ENCODE measurements at places on chromosomes 11 and 22.

DNA sequence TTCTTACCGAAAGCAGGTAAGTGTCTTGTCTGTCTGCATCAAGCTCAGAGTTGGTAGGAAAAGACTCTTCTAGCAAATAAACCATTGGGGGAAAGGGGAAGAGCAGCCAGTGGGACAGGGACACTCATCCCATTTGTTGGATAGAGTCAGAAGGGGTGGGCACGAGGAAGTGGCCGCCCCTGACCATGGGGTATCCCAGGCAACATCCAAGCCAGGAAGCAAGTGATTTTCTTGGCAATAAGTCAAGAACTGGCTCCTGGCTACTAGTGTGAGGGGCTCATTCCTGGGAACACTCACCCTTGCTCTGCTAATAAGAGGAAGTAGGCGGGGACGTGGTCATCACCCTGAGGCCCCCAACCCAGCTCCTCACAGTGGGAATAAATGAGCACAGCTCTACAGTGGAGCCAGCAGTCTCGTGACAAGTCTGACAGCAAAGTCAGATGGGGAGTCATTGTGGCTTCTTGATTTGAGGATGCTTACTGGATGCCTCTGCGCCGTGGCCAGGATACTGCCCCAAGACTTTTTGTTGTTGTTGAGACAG is 6.7 kb downstream of the SLC25A18 start:
- DNase-seq = no peak

GRCh38 chr22:44468973-44469372 is 29.1 kb downstream of the RTL6 start:
- DNase-seq = no peak

- no peak for DNase-seq
These were observed 41.3 kb downstream of the XKR3 start for GRCh38 chr22:16783930-16784354.

DNA sequence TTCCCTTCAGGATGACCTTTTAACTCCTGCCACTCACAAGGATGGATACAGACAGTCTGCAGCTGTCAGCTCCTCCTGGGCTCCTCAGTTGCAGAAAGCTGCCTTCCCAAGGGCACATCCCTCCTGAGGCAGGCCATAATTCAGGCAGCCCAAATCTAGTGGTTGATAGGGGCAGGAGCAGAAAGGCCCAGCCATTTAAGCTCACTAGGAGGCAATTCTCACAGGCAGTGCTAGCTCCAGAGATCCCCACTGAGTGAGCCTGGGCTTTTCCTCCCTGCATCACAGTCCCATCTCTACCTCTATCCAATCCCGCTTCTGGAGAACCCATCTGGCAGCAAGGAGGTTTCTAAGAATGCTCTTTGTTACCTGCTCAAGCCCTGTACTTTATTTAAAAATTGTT is 200.6 kb downstream of the ARHGAP42 start:
- DNase-seq = no peak

DNA sequence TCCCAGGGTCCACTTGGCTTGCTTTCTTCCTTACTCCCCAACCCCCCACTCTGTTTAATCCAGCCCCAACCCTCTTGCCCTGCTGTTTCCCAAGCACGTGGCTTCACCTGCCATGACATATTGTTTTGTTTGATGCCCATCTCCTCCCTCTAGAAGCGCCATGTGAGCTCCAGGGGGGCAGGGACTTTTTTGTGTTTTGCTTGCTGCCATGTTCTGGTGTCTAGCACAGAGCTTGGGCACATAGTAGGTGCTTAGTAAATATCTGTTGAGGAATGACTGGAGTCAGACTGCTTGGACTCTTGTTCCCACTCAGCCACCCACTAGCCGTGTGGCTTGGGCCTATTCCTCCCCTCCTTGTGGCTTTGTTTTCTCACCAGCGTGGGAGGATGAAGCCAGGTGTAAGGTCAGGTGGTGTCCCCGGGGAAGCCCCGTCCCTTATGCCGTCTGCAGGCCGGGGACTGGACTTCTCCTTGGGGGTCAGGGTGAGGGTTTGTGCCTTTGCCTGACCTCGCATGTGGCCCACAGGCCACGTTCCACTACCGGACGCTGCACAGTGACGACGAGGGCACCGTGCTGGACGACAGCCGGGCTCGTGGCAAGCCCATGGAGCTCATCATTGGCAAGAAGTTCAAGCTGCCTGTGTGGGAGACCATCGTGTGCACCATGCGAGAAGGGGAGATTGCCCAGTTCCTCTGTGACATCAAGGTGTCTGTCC is 3.8 kb downstream of the AIP start:
- no peak for DNase-seq

DNA sequence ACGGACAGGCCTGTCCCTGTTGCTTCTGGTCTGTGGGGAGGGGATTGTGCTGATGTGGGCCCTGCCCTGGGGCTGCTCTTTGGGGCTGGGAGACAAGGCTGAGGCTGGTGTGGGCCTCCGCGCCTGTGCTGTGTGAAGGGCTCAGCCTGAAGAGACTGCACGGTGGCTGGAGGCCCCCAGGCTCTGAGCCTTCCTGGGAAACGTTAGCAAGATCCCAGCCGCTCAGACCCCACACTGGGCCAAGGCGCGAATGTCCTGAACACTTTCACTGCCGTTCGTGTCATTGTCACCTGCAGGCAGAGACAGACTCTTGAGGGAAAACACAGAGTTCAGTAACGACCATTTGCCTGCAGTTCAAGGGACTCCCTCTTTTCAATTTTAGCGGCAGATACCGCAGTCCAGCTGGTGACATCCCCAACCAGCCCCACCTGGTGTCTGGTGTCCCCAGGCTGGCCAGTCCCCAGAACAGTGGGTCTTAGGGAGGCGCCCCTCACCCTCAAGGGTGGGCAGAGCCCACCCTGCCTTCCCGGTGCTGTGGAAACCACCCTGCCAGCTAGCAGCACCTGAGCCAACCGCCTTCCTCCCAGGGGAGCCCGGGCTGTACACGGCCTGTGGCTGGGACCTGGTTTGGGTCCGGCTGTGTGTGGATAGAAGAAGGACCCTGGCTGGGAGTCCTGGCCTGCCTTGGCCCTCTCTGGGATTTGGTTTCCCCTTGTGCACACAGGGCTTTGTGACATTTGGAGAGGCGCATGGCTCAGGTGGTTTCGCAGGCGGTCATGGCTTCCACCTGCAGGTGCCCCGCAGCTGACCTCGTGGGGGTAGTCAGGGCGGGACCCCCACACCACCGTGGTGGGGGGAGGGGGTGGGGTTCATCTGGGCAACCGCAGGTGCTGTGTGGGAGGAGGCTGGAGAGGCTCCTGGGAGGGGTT is 5.7 kb downstream of the PANX2 start:
- no peak for DNase-seq

DNA sequence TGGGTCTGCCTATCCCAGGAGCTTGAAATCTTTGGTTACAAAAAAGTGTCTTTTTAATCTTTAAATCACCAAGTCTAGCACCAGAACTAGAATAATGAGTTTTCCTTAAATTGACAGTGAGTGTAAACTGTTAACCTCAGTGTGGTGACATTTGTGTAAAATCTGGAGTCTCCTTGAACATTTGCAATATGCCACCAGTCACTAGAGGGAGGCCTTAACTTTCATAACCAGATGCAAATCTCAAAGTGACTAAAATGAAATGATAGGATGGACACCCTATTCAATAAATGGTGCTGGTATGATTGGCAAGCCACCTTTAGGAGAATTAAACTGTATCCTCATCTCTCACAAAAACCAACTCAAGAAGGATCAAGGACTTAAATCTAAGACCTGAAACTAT is 8.3 kb upstream of the SCGB1D2 start:
- DNase-seq = no peak

DNA sequence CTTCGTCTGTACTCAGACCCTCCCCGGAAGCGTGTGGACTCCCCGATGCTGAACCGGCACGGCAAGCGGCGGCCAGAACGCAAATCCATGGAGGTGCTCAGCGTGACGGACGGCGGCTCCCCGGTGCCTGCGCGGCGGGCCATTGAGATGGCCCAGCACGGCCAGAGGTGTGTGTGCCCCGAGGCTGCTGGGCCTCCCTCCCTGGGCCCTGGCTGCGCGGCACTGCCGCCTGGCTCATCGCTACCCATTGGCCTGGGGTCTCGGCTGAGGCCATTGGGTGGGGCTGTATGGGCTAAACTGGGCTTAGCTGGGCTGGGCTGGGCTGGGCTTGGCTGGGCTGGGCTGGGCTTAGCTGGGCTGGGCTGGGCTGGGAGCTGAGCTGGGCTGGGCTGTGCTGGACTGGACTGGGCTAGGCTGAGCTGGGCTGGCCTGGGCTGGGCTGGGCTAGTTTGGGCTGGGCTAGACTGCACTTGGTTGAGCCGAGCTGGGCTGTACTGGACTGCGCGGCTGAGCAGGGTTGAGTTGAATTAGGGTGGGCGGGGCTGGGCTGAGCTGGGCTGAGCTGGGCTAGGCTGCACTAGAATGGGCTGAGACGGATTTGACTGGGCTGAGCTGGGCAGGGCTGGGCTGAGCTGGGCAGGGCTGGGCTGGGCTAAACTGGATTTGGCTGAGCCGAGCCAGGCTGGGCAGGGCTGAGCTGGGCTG is 40.7 kb downstream of the MOB2 start:
- DNase-seq = no peak

DNA sequence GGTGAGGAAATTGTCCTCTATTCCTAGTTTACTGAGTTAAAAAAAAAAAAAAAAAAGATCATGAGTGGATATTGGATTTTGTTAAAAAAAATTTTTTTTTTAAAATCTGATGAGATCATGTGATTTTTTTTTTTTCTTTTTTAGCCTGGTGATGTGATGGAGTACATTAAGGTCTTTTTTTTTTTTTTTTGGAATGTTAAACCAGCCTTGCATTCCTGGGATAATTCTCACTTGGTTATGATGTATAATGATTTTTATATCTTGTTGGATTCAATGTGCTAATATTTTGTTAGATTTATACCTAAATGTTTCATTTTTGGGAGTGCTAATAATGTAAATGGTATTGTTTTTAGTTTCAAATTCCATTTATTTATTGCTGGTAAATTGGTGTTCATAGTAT is 43.3 kb downstream of the DDX10 start:
- DNase-seq = no peak

DNA sequence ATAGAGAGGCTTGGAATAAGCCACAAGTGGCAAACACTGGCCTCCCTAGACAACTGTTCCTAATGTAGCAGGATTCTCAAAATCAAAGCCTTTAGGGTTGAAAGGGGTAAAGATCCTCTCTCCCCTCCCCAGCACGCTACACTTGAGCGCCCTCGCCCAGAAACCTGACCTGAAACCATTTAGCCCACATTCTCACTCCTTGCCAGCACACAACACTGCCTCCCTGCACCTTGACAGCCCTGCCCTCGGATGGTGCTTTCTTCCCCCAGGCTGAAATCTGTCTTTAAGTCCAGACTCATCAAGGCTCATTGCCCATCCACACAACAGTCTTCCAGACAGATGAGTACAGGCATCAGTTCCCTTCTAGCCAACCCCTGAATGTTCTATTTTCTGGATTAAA is 26.5 kb downstream of the CWC15 start:
- no peak for DNase-seq

DNA sequence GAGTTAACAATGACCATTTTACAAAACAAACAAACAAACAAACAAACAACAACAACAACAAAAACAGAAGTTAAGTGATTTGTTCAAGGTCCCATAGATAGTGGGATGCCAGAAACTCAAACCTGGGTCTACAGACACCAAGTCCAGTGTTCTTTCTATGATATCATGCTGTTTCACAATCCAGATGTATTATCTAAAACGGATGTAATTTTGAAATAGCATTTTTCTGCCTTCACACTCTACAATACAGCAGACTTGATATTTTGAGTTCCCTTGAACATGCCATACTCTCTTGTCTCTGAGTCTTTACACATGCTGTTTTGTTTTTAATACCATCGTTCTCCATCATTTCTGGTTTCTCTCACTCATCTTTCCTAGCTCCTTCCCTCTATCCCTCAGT is 104.5 kb downstream of the RELT start:
- DNase-seq = no peak

DNA sequence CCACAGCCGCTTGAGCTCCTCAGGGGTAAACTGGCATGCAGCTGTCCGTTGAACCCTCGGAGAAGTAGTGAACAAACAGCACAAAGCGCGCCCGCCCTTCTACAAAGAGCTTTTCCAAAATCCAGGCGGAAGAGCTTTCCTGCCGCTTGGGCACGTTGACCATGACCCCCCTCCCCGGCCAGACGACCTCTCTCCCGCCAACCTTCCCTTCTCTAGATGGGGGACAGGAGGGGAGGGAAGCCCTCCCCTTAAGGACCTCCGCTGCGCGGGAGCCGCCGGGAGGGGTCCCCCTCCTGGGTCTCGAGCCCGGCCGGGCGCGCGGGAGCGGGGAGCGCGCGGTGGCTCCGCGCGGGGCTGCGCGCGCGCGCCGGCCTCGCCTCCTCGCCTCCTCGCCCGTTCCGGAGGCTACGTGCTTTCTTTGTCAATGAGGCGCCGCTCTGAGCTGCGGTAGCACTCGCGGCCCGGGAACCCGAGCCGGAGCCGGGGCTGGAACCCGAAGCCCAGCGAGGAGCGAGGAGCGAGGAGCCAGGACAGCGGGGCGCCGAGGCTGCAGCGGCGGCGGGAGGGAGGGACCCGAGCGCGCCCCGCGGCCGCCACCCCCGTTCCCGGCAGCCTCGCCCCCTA is 118.6 kb downstream of the HIPK3 start:
- DNase-seq = no peak

- DNase-seq = no peak
These were observed 215.0 kb downstream of the ST3GAL4 start for GRCh38 chr11:126570489-126570888.

GRCh38 chr22:17451316-17451715 is 82.1 kb downstream of the CECR2 start:
- DNase-seq = no peak

- DNase-seq = no peak
These were observed 9.0 kb upstream of the KCTD14 start for GRCh38 chr11:78032090-78032489.

DNA sequence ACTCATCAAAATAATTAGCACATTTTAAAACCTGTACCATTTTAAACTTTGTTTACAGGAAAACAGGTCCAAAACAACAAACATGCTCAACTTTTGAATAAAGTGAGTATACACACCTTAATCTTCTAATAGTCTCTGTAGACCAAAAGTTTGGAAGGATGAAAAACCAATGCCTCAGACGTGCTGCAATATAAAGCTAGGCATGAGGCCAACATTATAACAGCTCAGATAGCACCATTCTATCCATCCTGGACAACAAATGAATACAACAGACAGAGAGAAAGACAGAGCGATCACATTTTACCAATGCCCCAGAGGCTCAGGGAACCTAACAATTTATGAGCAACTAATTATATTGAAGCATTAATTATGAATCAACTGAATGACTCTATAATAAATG is 77.0 kb downstream of the PAK1 start:
- no peak for DNase-seq

DNA sequence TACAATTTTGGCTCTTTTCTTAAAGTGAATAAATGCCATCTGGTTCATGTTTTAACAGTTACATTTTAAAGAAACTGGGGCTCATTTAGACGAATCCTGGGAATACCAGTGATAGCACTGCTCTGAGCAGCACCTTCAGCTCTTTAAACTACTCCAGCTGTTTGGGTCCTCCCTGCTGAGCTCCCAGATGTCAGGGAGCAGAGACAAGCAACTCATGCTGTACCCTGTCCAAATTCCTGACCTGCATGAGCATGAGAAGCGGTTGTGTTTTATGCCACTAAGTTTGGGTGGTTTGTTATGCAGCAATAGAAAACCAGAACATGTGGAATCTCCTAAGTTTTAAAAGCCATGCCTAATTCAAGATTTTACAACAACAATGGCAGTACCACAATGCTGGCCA is 90.0 kb downstream of the FDX1 start:
- no peak for DNase-seq

- DNase-seq = no peak
These were observed 28.2 kb upstream of the MGAT3 start for GRCh38 chr22:39428597-39429071.

Data from activated CD4-positive, alpha-beta T cell treated with anti-CD3 and anti-CD28 coated beads for 24 hours (primary cell).